ENCODE measurements at places on chromosomes 3 and 15. TPM values are rescaled to one million over a fixed set of nuclear protein-coding genes. Genes with fewer than 3 reads are reported as not detected.

The SUSD5 gene
- total RNA-seq: not detected

The HTR3C gene
- total RNA-seq: not detected

The PLIN1 gene
- 1.0 TPM for total RNA-seq

The CCNDBP1 gene
- 103 TPM for total RNA-seq

The TMEM207 gene
- total RNA-seq: not detected

- DNase-seq: no peak
- H3K36me3 ChIP-seq: no peaks in the 10 kb centered on the region
- peaks cover 3% of the 10 kb centered on the region for H3K4me1 ChIP-seq
- H3K27ac ChIP-seq: no peak overlapping the region
- H3K27me3 ChIP-seq: no peaks in the 10 kb centered on the region
- no peak overlapping the region for H3K4me3 ChIP-seq
Observed at GRCh38 chr15:84807228-84807627, 9.9 kb upstream of the ALPK3 start.

DNA sequence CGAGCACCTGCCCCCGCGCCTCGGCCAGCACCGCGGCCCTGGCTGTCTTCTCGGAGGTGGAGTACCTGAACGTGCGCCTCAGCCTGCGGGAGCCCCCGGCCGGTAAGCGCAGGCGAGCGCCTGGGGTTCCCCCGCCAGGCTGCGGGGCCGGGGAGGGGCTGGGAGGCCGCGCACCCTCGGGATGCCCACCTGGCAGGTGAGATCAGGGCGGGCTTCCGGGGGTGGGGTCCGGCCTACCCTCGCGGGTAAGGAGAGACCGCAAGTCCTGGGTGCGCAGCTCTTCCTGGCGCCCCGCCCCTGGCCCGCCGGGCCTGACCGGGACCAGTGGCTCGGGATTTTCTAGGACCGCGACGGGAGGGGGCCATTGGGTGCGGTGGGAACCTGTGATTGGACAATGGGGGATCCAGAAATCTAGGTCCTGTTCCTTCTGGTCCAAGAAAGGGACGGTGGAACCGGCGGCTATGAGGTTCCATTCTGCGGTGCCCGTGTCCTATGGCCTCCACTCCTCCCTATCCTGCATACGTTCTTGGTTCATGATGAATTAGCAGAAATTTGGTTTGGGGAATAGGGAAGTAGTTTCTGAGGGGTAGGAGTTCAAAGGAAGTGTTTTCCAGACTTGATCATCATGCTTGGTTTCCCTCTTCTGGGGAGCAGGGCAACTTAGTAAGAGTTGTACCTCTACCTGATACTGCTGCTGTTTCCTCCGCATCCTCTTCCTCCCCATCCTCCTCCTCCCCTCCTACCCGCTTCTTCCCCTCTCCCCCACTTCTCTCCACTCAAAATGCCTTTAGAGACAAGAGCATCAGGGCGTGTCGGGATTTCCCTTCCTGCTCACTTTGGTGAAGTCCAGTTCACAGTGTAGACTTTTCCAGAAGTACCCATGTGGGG is 808 bp downstream of the ARRDC4 start:
- peak overlapping the region; percentile 44 for H3K27ac ChIP-seq
- peaks cover 2% of the 10 kb centered on the region for H3K36me3 ChIP-seq
- H3K27me3 ChIP-seq: no peaks in the 10 kb centered on the region
- peak overlapping the region; percentile 79 for H3K4me3 ChIP-seq

DNA sequence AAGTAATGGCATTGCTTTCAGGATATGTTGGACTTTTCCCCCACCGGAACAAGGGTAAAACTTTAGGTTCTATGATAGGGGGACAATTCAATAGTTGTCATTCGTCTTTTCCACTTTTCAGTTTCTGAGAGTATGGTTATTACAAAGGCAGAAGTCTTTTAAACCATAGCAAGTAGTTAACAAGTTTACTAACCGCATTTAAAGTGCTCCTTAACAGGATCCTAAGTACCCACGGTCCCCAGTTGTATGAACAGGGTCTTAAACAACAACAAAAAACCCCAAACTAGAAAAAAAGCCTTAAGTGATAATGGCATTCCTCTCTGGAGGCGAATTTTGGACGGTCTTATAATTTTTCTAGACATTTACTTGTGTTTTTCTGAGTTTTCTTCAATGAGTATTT is 831 bp downstream of the IFT57 start:
- no peaks in the 10 kb centered on the region for H3K27me3 ChIP-seq
- H3K27ac ChIP-seq: peak overlapping the region; percentile 99
- no peak for DNase-seq
- H3K36me3 ChIP-seq: peaks cover 5% of the 10 kb centered on the region
- H3K4me1 ChIP-seq: peaks cover 51% of the 10 kb centered on the region

DNA sequence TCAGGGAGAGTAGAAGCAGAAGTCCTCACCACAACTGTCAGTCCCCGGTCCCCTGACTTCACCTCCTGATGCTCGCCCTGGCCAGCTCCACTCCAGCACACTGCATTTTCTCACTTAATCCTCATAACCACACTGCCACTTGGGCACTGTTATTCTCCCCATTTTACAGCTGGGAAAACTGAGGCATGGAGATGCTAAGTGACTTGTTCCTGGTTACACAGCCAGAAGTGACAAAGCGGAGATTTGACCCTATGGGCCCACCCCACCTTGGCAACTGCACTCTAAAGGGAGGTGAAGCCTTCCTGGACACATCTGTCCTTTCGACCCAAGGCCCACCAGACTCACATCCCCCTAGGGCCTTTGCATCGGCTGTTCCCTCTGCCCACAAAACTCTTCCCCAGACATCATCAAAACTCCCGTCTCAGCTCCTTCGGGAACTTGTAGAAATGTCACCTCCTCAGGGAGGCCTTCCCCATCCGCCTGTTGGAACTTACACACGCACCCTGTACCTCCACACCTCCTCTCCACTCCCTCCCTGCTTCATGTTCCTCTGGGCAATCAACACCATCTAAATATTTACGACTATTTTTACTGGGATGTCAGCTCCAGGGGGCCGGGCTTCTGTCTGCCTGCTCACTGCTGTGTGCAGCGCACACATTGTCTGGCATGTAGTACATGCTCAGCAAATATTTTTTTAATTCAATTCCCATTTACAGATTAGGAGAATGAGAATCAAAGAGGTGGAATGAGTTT is 3.1 kb downstream of the GRIP2 start:
- H3K27me3 ChIP-seq: peaks cover 5% of the 10 kb centered on the region
- H3K27ac ChIP-seq: no peak overlapping the region
- H3K4me3 ChIP-seq: no peak overlapping the region

GRCh38 chr15:81729340-81729739 is 316.5 kb downstream of the MEX3B start:
- DNase-seq: no peak
- H3K36me3 ChIP-seq: no peaks in the 10 kb centered on the region
- no peaks in the 10 kb centered on the region for H3K4me1 ChIP-seq

DNA sequence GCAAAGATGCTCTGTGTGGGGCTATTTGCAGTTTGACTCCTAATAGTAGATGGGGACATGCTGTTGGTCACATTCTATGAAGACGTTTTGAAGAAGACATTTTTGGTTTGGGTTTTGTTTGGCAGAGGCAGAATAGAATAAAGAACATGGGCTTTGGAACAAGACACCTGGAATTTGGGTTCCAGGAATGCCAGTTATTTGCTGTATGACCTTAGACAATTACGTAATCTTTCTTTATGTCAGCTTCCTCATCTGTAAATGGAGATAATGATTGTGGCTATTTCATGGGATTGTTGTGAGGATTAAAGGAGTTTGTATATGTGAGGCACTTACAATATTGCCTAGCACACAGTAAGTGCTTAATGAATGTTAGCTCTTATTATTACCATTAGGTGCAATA is 91.6 kb downstream of the MESD start:
- no peak overlapping the region for H3K4me3 ChIP-seq
- H3K27me3 ChIP-seq: peaks cover 2% of the 10 kb centered on the region
- peaks cover 7% of the 10 kb centered on the region for H3K4me1 ChIP-seq
- H3K27ac ChIP-seq: no peak overlapping the region
- no peak for DNase-seq

- H3K27me3 ChIP-seq: no peaks in the 10 kb centered on the region
- H3K36me3 ChIP-seq: no peaks in the 10 kb centered on the region
- DNase-seq: no peak
Observed at GRCh38 chr3:177350121-177350520, 152.8 kb upstream of the TBL1XR1 start.

- no peaks in the 10 kb centered on the region for H3K36me3 ChIP-seq
- H3K4me1 ChIP-seq: no peaks in the 10 kb centered on the region
- no peak for DNase-seq
Observed at GRCh38 chr3:148081926-148082325, 615.8 kb upstream of the AGTR1 start.

- H3K36me3 ChIP-seq: peaks cover 79% of the 10 kb centered on the region
- H3K27ac ChIP-seq: peak overlapping the region; percentile 64
- peaks cover 76% of the 10 kb centered on the region for H3K4me1 ChIP-seq
- no peak for DNase-seq
- no peaks in the 10 kb centered on the region for H3K27me3 ChIP-seq
Observed at GRCh38 chr3:18419232-18419631, 5.9 kb downstream of the SATB1 start.

DNA sequence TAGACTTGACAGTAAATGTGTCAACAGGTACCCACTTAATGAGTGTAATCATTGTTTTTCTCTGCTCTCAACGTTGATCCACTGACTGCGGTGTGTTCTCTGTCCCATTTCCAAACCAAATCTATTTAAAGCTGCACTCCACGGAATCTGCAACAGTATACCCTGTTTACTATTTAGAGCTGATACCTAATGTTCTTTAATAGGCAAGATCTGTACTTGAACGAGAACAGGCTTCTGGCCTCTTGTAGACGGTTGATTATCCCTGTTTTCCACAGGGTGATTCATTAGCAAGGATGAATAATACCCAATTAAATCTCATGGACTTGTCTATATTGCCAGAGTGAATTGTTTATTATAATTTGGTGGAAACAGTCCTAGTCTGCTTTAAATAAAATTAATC is 189.9 kb downstream of the LPP start:
- H3K27ac ChIP-seq: no peak overlapping the region
- H3K36me3 ChIP-seq: peaks cover 12% of the 10 kb centered on the region
- no peak for DNase-seq
- H3K27me3 ChIP-seq: peaks cover 11% of the 10 kb centered on the region
- H3K4me1 ChIP-seq: peaks cover 28% of the 10 kb centered on the region

- DNase-seq: no peak
- H3K36me3 ChIP-seq: peaks cover 4% of the 10 kb centered on the region
- H3K27ac ChIP-seq: no peak overlapping the region
- H3K4me1 ChIP-seq: no peaks in the 10 kb centered on the region
Observed at GRCh38 chr15:51144021-51144532, 49.4 kb upstream of the TNFAIP8L3 start.

Data from natural killer cell treated with Interleukin-12 subunit alpha and Interleukin-12 subunit beta and Interleukin-15 and Interleukin-18, amount 100 ng/mL, for 72 hours (primary cell).